ENCODE measurements at places on chromosomes 6 and 20.

- DNase-seq, result no peak
Measured at GRCh38 chr20:1804554-1804956, 90.7 kb upstream of the SIRPA start.

DNA sequence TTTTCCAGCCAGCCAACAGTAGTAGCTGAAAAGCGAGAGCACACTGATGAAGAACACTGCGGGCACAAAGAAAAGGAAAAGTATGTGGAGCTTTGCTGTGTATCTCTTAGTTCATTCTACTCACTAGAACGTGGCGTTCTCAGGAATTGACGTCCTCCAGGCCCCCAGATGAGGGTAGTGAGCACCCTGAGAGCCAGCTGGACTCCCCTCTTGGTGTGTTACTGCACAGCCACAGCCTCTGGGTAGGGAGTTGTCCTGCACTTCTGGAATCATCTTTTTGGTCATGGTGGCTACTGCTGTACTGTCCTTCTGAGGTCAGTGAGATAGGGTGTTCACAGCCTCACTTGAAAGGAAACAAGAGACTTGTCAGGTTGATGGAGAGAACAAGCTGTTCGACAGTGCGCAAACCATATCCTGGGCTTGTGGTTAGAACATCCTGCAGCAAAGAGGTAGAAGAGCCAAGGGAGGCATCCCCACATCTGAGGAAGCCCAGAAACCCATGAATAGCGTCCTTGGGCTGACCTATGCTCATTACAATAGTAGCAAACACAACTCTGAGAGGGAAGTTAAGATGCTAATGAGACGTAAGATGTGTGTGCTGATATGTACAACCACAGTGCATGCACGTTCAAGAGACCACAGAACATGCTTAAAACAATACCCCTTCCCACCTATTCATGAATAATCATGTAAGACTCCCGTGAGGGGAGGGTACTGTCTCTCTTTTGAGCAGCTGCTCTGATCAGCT, 14.6 kb upstream of the HLA-F start:
- DNase-seq, result no peak

GRCh38 chr20:25233016-25233772, 14.7 kb upstream of the PYGB start:
- DNase-seq, result peak; percentile 54

DNA sequence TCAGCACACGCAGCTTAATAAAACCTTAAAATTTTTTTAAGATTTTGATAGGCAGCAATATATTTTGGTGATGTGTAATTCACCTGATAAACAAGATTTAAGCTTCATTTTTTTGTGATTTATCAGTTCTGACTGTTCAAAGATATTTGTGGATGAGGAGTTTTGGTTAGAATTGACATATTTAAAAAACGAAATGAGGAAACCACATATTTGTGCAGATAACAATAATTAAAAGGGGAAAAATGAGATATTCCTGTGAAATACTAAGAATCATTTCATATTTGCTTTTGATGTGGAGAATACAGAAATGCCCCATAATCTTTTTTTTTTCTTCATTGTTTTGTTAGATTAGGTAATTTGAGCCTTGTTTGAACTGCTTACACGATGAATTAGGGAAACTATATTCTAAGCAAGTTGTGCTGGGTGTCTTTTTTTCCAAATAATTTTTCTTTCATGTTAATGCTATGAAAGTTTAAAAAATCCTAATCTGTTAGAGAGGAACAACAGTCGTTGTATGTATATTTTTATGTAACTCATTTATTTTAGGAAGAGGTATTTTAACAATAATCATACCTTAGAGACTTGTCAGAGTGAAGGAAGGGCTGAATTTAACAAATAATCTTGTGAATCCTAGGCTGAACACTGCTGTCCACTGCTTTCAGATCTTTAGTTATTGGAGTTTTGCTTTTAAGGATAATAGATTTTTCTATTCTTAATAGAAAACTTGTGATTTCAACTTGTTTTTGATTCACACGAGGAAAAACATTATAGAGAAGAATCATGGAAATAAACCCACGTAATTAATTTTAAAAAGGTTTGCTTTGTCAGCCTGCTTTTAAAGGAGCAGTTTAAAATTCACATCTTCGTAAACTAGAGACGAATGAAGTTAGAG, 4.0 kb downstream of the ARID1B start:
- DNase-seq, result no peak

GRCh38 chr6:14083262-14083661, 34.3 kb upstream of the CD83 start:
- no peak for DNase-seq

GRCh38 chr20:36112112-36112511, 42.4 kb upstream of the EPB41L1 start:
- no peak for DNase-seq

DNA sequence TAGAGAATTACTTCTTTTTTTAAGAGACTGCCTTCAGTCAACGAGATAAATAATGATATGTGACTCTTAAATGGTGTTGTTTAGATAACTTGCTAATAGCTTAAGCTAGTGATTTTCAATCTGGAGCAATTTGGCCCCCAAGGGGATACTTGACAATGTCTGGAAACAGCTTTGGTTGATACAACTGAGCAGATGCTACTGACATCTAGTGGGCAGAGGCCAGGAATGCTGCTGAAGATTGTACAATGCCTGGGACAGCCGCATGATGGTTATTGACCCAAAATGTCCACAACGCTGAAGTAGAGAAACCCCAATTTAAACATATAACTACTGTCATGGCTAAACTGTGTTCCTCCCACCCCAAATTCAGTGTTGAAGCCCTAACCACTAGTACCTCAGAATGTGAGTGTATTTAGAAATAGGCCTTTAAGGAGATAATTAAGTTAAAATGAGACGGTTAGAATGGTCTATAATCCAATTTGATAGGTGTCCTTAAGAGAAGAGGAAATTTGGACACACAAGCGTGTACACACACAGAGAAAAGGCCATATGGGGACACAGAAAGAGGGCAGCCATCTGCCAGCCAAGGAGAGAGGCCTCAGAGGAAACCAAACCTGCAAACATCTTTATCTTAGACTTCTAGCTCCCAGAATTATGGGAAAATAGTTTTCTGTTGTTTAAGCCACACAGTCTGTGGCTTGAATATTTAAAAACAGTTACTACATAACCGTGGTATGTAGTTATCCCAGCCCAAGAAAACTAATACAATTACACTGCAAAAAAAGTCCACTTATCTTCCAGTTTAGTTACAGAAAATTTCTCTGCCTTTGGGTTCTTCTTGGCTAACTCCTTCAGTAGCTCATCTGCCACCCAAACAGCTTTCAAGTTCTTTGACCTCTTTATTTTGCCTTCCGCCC, 22.2 kb downstream of the RWDD2A start:
- peak; percentile 79 for DNase-seq

DNA sequence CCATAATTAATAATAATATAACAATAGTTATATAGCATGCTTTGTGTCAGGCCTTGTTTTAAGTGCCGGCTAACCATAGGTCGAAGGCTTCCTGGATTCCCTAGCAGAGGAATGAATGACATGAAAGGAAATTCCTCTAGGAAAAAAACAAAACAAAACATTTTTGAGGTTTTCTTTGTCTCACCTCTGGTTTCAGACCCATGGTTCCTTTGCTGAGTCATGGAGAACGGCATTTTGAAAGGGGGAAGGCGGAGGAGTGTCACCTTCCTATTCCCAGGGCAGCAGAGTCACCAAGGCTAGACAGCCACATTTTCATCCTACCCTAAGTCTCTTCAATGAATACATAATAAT, 25.3 kb upstream of the CCND3 start:
- DNase-seq, result no peak

GRCh38 chr6:118704915-118705314, 53.5 kb upstream of the CEP85L start:
- no peak for DNase-seq

- DNase-seq, result no peak
Measured at GRCh38 chr20:7137395-7138151, 370.1 kb downstream of the BMP2 start.

DNA sequence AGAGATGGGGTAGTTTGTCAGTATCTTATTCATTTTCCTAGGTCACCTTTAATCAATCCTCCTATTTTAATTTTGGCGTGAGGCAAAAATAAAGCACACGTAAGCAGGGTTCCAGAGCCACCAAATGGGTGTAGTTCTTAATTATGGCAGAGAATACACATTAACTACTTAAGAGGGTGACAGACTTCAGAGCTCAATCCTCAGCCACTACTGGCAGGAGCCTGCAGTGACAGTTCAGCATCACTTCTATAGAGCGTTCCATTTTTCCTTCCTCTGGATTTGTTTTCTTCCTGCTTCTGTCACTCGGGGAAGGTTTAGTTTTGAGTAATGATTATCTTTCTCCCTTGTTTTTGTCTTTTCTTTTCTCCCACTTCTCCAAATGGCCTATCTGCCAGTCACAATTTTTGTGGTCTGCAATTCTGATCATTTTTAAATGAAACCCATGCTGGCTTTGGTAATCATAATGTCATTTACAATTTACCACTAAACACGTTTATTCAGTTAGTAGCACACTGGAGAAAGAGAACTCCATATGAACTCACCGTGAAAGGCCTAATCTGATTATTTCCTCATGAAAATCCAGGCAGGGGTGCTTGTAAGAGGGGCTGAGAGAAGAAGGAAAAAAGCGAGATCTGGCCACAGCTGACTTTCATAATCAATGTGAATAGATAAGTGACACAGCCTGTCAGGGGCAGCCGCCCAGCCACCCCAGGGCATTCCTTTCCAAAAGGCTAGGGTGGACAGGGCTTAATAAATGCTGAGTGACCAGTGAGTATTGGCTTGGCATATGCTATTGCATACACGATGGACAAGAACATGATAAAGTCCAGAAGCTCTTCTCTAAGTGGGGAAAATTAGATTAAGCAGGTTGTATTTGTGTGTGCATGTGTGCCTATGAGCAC, 412.1 kb downstream of the PKHD1 start:
- DNase-seq, result no peak

- no peak for DNase-seq
Measured at GRCh38 chr6:16868968-16869367, 107.7 kb upstream of the ATXN1 start.

- no peak for DNase-seq
Measured at GRCh38 chr6:138987080-138987642, 892 bp downstream of the REPS1 start.

GRCh38 chr6:15453186-15453585, 207.3 kb downstream of the JARID2 start:
- DNase-seq, result no peak

- DNase-seq, result no peak
Measured at GRCh38 chr6:11706171-11706570, 72.4 kb downstream of the ADTRP start.

GRCh38 chr6:165511807-165512206, 151.2 kb downstream of the PDE10A start:
- no peak for DNase-seq

DNA sequence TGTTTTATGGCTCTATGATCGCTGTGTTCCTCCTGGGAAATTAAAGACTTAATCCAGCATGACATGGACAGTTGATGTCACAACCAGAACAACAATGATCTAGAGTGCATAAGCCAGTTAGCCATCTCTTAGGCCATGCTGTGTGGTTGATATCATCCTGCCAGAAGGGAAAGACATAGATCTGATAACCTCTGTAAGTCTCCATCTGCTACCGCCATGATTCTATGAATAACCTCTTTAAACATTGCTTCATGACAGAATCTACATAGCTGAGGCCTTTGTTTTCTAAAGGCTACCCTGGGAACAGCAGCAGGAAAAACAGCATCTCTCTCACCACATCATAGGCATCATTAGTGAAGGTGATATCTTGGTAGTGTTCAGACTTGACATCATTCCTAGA, 117.6 kb upstream of the PHACTR1 start:
- DNase-seq, result no peak

GRCh38 chr6:138654715-138655634, 118.6 kb upstream of the CCDC28A start:
- DNase-seq, result peak; percentile 36

DNA sequence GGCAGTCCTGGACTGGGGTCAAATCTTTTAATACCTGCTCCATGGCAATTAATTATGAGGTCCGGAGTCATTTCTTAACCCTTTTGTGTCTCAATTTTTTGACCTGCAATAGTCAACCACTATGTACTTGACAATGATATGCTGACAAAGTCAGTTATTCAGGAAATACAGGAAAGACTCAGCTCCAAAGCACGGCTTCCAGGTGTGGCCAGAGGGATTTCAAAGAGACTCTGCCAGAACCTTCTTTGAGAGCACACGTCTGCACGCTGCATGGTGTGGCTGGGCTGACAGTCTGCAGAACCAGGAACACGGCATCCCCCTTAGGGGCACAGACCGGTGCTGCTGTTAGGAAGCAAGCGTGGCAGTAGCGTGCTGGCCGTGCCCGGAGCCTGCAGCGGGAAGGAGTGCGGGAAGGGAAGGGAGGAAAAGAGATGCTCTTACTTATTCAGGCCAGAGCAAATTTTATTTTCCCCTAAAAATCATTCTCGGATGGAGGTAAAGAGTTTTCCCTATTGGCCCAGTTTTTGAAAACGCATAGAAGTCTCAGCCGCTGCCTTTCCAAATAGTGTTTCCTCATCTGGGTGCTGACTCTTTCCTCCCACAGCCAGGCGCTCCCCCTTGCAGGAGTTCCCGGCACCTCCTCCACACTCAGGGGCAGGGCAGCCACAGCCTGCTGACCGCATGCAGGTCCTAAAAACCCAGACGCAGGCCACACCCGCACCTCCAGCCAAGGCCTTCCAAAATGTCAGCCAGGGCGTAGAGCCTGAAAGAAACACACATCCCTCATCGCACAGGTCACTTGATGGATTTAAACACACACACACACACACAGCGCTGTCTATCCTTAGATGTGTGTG, 187.4 kb upstream of the SNX9 start:
- no peak for DNase-seq

DNA sequence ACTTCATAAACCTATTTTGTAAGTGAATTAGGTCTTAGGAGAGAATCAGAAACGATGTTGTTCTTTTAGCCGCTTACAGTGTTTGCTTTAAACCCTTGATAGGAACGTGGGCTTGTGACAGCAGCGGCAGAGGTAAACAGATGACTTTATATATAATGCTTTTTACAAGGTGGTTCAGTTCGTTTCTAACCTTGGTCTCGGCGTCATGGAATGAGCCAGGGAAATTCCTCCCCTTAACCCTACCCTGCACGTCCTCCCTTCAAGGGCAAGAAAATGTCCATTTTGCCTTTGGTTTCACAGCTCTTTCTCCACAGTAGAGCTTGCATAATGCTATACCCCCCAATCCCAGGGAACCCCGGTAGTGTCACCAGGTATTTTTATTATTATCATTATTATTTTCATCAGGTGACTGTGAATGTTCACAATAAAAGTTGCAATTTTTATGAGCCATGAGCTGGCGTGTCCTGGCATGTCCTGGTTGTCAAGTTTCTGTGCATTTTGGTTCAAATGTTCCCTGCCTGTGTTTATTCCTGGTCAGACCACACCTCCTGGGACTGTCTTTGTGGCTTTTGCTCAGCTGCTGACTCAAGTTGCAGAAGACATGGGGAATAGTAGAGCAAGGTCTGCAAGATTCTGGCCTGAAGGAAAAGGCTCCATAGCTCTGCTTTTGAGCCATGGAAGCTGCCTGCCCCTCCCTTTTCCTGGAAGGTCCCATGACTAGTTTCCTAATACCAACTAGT, 112.8 kb upstream of the BMP2 start:
- DNase-seq, result peak; percentile 3
